ENCODE measurements at places on chromosomes 11 and 22. TPM values are rescaled to one million over a fixed set of nuclear protein-coding genes. Genes with fewer than 3 reads are reported as not detected.

- no peak for DNase-seq
These were observed 867 bp downstream of the SPA17 start for GRCh38 chr11:124674571-124674970.

- peak; percentile 91 for DNase-seq
These were observed 93.9 kb downstream of the TECTA start for GRCh38 chr11:121194731-121195596.

GRCh38 chr22:22073769-22074561, 91.4 kb upstream of the TOP3B start:
- no peak for DNase-seq

DNA sequence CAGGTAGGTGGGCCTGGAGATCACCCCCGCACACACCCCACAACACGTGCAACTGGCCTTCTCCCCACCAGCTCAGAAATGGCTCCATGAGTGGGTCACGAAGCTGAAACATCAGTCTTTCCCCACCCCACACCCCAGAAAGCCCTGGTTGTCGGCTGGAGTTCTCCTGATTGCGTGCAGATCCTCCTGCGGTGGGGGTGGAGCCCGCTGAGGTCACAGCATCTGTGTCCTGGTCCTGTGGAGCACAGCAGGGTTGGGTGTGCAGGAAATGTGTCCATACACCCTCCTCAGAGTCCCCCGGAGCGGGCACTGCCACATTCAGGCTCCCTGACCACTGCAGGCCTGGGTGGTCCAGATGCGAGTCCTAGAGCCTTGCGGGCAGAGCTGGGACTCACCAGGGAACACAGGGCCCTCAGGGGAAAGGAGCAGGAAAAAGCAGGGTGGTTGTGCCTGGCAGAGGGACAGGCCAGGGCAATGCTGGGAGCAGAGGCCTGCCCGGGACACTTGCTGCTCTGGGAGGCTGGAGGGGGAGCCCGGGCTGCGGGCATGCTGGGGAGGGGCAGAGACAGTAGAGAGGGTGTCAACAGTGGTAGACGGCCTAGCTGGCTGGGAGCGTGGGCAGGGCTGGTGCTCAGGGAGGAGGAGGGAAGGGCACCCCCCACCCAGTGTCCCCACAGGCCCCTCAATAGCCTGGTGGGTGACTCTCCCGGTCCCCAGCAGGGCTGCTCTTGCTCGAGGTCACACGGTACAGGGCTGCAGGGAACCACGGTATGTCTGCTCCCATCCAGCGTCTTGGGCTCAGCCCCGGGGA, 42.4 kb upstream of the PPARA start:
- no peak for DNase-seq

GRCh38 chr11:131002145-131002544, 85.9 kb upstream of the SNX19 start:
- no peak for DNase-seq

- DNase-seq = no peak
These were observed 23.0 kb downstream of the C22orf23 start for GRCh38 chr22:37930270-37930951.

DNA sequence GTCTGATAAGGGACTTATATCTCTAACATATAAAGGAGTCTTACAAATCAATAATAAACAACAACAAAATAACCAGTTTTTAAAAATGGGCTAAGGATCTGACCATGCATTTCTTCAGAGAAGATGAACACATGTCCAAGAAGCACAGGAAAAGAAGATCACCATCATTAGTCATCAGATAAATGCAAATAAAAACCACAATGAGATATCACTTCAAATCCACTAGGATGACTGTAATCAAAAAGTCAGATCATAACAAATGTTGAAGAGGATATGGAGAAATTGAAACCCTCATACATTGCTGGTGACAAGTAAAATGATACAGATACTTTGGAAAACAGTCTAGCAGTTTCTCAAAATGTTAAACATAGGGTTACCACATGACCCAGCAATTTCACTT, 61.2 kb upstream of the MYOD1 start:
- no peak for DNase-seq

The SLC22A25 gene
- total RNA-seq = not detected

Data from lung (tissue), 17 donors.